GM12878 (cell line): ENCODE measurements at places on chromosomes 1 and 21. TPM values are rescaled to one million over a fixed set of nuclear protein-coding genes. Genes with fewer than 3 reads are reported as not detected.

DNA sequence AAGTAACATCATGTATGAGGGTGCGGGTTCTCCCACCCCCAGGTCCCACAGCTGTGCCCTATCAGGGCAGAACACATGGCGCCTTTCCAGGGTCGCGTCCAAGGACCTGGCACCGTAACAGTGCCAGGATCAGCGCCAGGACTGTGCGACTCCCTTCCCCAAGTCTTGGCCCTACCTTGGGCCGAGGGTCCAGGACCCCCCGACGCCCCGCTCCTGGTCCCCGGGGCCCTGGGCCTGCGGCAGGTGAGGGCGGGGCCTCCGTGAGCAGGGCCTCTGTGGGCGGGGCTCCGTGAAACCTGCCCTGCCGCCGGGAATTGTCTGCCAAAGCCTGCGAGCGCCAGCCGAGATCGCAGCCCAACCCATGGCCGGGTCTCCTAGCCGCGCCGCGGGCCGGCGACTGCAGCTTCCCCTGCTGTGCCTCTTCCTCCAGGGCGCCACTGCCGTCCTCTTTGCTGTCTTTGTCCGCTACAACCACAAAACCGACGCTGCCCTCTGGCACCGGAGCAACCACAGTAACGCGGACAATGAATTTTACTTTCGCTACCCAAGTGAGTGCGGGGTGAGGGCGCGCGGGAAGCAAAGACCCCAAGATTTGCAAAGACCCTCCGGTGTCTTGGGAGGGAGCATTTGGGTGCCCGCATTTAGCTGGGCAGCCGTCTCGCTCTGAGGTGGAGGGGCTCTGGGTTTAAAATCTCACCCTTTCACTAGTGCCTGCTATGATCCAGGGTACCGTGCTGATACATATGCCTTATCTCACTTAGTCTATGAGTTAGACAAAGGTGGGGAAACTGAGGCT lies at the start of gene RHBG:
Gene RHBG (plus strand): TSS at position 323 of the 796 bp plus-strand sequence. CDS start 39 bp downstream, at position 362.
- H3K27me3 ChIP-seq: peaks cover 3% of the 10 kb centered on the region
- H3K4me1 ChIP-seq: no peaks in the 10 kb centered on the region
- no peaks in the 10 kb centered on the region for H3K36me3 ChIP-seq
- no peak for DNase-seq

DNA sequence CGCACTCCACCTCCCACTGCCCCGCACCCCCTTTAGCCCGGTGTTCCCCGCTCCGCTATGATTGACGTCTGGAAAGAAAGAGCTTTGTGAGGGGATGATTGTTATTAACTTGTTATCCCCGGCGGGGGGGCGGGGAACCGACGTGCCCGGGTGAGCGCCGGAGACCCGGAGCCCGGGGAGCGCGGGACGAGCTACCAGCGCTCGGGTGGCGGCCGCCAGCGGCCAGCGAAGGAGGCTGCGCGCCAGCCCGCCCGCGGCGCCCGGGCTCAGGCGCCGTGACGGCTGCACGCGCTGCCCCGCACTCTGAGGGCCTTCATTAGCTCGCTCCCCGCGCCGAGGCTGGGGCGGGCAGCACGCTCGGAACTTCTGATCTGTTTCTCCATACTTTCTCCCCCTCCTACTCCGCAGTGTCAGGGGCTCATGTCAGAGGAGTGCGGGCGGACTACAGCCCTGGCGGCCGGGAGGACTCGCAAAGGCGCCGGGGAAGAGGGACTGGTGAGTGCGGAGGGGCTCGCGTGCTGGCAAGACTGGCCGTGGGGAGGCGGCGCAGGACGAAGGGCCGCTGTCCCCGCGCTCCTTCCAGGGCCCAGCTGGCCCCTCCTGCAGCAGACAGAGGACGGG lies 2.1 kb downstream of the LHX8 start:
- peaks cover 39% of the 10 kb centered on the region for H3K27me3 ChIP-seq
- H3K4me1 ChIP-seq: no peaks in the 10 kb centered on the region
- H3K36me3 ChIP-seq: no peaks in the 10 kb centered on the region
- DNase-seq: no peak
- H3K27ac ChIP-seq: no peak overlapping the region

DNA sequence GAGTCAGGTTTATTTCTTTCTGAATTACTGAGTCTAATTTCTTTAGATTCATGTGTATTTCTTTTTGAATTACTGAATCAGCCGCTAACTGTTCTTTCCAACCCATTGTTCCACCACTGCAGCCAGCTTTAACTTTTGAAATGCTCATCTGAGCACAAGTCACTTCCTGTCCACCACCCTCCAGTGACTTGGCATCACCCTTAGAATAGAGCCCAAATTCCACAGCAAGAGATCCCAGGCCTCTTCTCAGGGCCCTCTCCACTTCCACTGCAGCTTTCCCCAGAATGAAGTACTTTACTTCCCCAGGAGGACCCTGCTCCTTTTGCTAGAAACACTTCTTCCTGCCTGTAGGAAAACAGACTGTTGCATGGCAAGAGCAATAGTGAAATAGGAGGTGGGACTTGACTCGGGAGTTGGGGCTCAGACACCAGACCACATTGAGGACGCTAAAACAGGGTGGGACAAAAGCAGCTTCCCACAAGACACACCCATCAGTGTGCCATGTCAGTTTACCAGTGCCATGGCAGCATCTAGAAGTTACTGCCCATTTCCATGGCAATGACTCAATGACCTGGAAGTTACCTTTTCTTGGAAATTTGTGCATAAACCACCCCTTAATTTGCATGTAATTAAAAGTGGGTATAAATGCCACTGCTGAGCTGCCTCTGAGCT lies 56.5 kb upstream of the ADAR start:
- H3K27ac ChIP-seq: no peak overlapping the region
- no peaks in the 10 kb centered on the region for H3K4me1 ChIP-seq
- no peaks in the 10 kb centered on the region for H3K27me3 ChIP-seq
- H3K36me3 ChIP-seq: no peaks in the 10 kb centered on the region

PCSK9 gene
- 0.15 and 0.21 TPM in 2 replicates for total RNA-seq

GRCh38 chr21:38813143-38813542 lies 7.4 kb downstream of the ETS2 start:
- DNase-seq: no peak
- H3K36me3 ChIP-seq: peaks cover 5% of the 10 kb centered on the region
- H3K4me3 ChIP-seq: no peak overlapping the region
- H3K27me3 ChIP-seq: no peaks in the 10 kb centered on the region
- H3K27ac ChIP-seq: no peak overlapping the region

DRAXIN gene
- 0.05 TPM in 1 of 2 replicates, not detected in the other for total RNA-seq

DNA sequence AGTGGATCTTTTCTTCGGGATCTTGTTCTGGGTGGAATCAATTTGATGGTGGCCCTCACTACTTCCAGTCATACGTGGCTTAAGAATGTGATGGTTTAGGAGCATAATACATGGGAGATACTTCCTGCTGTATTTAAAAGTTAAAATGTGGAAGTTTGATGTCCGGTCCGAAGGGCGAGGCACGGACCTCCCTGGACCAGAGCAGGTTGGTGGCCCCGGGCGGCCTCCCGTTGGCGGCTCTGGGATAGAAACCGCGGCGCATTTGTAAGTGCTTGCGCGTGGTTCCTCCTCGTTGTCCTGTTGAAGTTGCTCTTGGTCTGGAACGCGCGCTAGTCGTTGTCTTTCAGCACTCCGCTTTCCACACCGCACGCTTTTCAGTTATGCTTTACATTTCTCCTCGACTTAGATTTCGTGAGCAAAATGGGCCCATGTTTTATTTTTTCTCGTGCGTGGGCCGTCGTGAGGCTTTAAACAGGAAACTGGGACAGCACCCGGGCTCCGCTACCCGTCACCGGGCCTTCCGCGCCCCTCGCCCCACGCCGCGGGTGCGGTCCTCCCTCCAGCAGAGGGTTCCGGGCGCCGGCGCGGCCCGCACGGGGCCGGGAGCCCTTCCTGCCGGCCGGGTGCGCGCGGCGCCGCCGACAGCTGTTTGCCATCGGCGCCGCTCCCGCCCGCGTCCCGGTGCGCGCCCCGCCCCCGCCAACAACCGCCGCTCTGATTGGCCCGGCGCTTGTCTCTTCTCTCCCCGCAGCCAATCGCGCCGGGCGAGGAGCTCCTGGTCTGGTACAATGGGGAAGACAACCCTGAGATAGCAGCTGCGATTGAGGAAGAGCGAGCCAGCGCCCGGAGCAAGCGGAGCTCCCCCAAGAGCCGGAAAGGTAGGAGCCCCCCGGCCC lies 48.9 kb downstream of the PRDM2 start:
- H3K27ac ChIP-seq: peak overlapping the region; percentile 72
- no peaks in the 10 kb centered on the region for H3K27me3 ChIP-seq
- peaks cover 12% of the 10 kb centered on the region for H3K36me3 ChIP-seq
- DNase-seq: peak; percentile 61

GRCh38 chr1:205275133-205275532 lies 46.4 kb downstream of the NUAK2 start:
- peaks cover 12% of the 10 kb centered on the region for H3K4me1 ChIP-seq
- H3K36me3 ChIP-seq: no peaks in the 10 kb centered on the region
- no peak for DNase-seq
- H3K4me3 ChIP-seq: no peak overlapping the region
- H3K27ac ChIP-seq: no peak overlapping the region

SLC25A34 gene
- 0.69 and 0.90 TPM in 2 replicates for total RNA-seq

CHIA gene
- not detected in 2 replicates for total RNA-seq

FAM72B gene
- total RNA-seq: 11.9 and 13.6 TPM in 2 replicates

- H3K27me3 ChIP-seq: no peaks in the 10 kb centered on the region; the same call in 1 of the 2 replicates
- no peak for DNase-seq
- H3K4me3 ChIP-seq: no peak overlapping the region
- H3K27ac ChIP-seq: no peak overlapping the region
- H3K36me3 ChIP-seq: no peaks in the 10 kb centered on the region
Measured at GRCh38 chr1:33306653-33307493, 14.0 kb downstream of the A3GALT2 start.

- no peaks in the 10 kb centered on the region for H3K4me1 ChIP-seq
- no peaks in the 10 kb centered on the region for H3K36me3 ChIP-seq
- H3K27me3 ChIP-seq: no peaks in the 10 kb centered on the region
- DNase-seq: no peak
- no peak overlapping the region for H3K27ac ChIP-seq
- no peak overlapping the region for H3K4me3 ChIP-seq
Measured at GRCh38 chr21:38842079-38842478, 36.4 kb downstream of the ETS2 start.

- no peaks in the 10 kb centered on the region for H3K27me3 ChIP-seq
- DNase-seq: no peak
- peaks cover 12% of the 10 kb centered on the region; the same call in 1 of the 2 replicates for H3K4me1 ChIP-seq
- no peaks in the 10 kb centered on the region for H3K36me3 ChIP-seq
Measured at GRCh38 chr1:206512851-206513180, 5.5 kb downstream of the RASSF5 start.

GRCh38 chr1:173601588-173601987 lies 1.3 kb downstream of the SLC9C2 start:
- peak; percentile 26 for DNase-seq
- no peaks in the 10 kb centered on the region for H3K36me3 ChIP-seq
- no peak overlapping the region for H3K27ac ChIP-seq
- H3K27me3 ChIP-seq: no peaks in the 10 kb centered on the region

DNA sequence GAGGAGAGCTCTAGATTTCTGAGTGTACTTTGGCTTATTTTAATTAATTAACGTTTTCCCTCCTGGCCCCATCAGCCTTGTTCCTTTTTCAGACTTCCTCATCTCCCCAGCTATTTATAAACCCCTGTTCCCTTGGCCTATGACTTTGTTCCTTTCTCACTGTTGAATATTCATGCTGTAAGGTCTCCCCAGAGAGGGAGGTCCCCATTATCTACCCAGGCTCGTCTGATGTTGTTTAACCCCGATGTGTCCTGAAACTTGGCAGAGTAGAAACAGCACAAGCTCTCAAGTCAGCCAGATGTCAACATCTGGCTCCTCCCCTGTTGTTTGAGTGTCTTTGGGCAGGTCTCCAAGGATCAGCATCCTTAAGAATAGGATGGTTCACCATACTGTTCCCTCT lies 153.6 kb downstream of the HIVEP3 start:
- H3K4me1 ChIP-seq: peaks cover 28% of the 10 kb centered on the region
- DNase-seq: no peak

PGBD5 gene
- 0.03 TPM in 1 of 2 replicates, not detected in the other for total RNA-seq

DNA sequence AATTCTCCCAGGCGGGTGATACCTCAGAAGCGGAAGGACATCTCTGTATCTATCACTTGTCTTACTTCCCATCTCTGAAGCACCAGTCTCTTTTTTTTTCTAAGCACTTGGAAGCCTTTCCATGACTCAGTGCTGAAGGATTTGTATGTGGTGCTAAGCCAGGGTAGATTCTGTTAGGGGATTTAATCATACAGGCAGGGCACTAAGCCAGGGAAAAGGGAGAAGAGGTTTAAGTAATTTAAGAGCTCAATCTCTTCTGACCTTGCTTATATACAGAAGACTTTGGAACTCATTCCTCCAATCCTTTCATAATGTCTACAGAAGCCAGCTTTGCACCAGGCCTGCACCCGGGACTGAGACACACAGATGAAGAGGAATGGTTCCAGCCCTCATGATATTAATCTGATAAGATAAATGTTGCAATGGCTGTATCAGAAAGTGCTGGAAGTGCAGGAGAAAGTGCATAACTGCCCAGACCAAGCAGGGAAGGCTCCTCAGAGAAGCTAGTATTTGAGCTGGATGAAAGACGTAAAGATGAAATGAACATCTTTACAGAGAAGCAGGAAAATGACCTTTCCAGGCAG lies 11.0 kb downstream of the FAM163A start:
- H3K4me3 ChIP-seq: no peak overlapping the region
- no peak for DNase-seq
- H3K27me3 ChIP-seq: no peaks in the 10 kb centered on the region
- H3K27ac ChIP-seq: no peak overlapping the region
- no peaks in the 10 kb centered on the region for H3K36me3 ChIP-seq
- H3K4me1 ChIP-seq: no peaks in the 10 kb centered on the region

DNA sequence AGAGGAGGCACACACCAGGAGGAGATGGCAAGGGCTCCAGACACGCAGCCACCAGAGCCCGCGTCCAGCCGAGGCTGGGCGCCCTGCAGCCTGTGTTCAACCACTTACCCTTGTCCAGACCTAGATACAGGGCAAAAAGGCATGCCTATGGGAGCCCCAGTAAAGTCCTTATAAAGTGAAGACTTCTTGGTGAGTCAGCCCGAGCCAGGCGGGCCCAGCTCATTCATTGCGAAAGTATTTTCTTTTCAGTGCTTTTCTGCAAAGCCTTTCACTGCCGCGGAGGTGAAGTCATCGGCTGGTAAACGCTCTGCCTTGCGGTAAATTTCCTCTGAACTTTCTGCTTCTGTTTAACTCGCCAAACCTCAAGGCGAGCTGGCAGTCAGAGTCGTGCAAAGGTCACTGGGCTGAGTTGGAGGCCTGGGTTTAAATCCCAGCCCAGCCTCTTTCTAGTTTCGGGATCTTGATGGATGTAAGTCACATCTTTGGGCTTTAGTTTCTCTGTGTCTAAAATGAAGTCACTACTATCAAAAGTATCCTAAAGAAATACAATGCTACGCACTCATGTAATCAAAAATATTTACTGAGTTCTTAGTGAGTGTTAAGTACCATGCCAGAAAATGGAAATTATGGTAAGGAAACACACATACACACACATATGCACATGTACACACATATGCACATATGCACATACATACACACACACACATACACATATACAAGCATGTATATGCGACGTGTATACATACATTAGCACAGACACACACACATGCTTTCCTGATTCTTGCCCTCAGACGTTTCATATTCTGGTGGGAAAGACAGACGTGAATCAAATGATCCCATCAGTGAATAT lies 54.7 kb upstream of the IFFO2 start:
- no peak overlapping the region for H3K4me3 ChIP-seq
- H3K36me3 ChIP-seq: no peaks in the 10 kb centered on the region
- peak; percentile 43 for DNase-seq
- H3K27ac ChIP-seq: no peak overlapping the region
- H3K4me1 ChIP-seq: peaks cover 6% of the 10 kb centered on the region

GRCh38 chr1:157274698-157275534 lies 136.7 kb upstream of the ETV3 start:
- H3K36me3 ChIP-seq: no peaks in the 10 kb centered on the region
- H3K4me1 ChIP-seq: peaks cover 11% of the 10 kb centered on the region
- no peak overlapping the region for H3K4me3 ChIP-seq
- no peak overlapping the region for H3K27ac ChIP-seq

- H3K27me3 ChIP-seq: no peaks in the 10 kb centered on the region
- H3K4me1 ChIP-seq: peaks cover 9% of the 10 kb centered on the region
- H3K4me3 ChIP-seq: no peak overlapping the region
- H3K36me3 ChIP-seq: no peaks in the 10 kb centered on the region
- H3K27ac ChIP-seq: no peak overlapping the region
Measured at GRCh38 chr1:235766794-235767285, 99.9 kb downstream of the LYST start.
